ENCODE measurements at places on chromosomes 16 and 17.
A peak's percentile ranks its signal among the peaks of the same experiment; 100 is the strongest.

- no peak for DNase-seq
Observed at GRCh38 chr16:9980981-9981380, 201.2 kb downstream of the GRIN2A start.

DNA sequence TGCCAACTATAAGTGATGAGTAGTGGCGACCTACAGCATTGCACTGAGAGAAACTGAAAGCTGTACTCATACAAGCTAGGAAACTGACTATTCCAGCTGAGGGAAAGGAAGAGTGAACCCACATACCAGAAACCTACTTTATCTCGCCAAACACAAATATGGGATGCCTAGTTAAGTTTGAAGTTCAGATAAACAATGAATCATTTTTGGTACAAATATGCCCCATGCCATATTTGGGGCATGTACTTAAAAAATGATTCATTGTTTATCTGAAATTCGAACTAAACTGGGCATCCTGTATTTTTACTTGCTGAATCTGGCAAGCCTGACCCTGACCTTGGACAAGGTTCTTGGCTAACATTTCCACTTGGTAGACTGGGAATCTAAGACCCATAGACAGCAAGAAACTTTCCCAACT is 527.8 kb upstream of the PSMD7 start:
- no peak for DNase-seq

DNA sequence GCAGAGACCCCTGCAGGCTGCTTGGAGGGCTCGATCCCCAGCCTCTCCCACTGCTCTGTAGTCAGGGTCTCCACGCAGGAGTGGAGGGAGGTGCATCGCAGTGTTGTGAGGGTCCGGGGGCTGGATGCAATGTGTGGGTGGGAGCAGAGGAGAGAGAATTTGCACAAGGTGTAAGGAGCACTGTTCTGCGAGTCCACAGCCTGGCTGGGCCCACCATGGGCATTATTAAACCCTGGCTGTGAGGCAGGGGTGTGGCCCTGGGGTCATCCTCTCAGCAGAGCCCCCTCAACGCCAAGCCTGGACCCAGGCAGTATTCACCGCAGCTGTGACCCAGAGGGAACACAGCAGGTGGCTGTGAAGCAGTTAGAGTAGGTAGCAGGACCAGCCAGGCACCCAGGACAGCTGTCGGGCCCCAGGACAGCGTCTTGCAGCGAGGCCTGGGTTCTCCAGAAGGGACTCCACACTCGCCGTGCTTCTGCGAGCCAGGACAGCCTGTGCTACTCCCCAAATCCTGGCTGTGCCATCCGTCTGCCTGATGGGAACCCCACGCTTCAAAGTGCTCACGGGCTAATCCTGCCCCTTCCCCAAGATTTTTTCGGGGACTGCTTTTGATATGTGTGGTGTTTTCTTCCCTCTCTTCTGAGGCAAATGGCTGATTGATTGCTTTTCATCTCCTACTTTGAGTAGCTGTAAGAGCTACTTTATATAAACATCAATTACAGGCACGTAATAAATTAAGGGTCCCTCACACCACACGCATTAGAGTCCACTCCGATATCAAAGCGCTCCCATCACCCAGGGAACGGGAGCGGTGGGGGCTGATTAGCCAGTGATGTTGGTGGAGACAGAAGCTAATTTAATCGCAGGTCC is 100.9 kb upstream of the GSE1 start:
- no peak for DNase-seq

- DNase-seq, result no peak
Observed at GRCh38 chr16:85284141-85284817, 172.0 kb upstream of the CIBAR2 start.

- DNase-seq, result peak; percentile 93
Observed at GRCh38 chr16:53224951-53225533, 170.3 kb downstream of the CHD9 start.

- DNase-seq, result no peak
Observed at GRCh38 chr16:17397499-17397891, 73.3 kb downstream of the XYLT1 start.

DNA sequence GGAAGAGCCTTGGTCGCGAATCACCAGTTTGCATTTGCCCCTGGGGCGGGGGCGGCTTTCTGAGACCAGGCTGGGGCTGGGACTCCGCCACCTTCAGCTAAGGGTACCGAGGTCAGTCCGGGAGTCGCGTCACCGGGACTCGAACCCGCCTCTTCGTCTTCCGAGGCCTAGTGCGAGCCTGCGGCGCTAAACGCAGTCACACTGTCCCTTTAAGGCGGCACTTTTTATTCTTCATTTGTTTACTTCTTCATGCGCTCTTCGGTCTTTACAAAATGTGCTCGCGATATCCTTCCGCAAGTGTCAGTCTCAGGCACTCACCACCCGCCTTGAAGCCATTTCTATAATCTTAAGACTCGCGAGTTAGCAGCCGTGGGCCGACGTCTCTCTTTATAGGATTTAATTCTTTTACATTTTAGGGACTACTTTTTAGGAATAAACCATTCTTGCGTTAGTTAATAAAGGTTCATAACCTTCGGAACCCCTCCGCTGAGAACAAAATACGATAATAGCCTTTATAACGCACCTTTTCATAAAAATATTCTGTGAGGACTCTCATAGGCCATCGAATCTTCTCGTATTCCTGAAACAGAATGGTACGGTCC is 593 bp upstream of the HEXIM1 start:
- peak; percentile 93 for DNase-seq

- peak; percentile 31 for DNase-seq
Observed at GRCh38 chr17:19873346-19873745, 5.6 kb upstream of the ULK2 start.

- no peak for DNase-seq
Observed at GRCh38 chr16:73287859-73288405, 240.0 kb upstream of the ZFHX3 start.

GRCh38 chr17:50151041-50151936 is 812 bp upstream of the PPP1R9B start:
- peak; percentile 87 for DNase-seq

DNA sequence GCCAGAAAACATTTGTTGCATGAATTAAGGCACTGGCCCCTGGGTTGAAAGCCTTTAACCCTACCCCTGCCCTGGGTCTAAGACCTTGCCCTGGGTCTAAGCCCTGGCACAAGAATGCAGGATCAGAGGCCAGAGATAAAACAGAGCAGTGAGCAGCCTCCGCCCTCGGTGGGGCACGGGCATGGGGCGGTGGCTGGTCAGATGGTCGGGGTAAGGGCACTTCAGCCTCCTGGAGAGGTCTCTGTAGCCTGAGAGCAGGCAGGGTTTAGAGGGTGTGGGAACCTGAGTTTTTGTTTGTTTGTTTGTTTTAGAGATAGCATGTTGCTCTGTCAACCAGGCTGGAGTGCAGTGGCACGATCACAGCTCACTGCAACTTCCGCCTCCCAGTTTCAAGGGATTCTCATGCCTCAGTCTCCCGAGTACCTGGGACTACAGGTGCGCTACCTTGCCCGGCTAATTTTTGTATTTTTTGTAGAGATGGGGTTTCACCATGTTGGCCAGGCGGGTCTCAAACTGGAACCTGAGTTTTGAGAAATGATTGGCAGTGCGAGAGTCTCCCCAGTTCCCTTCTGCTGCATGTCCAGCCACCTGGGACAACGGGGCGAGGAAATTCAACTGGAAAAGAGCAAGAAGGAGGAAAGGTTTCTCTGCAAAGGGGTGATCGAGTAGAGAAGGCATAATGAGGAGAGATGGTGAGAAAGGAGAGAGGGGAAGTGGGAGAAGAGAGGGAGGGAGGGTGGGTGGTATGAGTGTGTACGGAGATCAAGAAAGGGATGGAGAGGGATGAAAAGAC is 27.7 kb downstream of the TNS4 start:
- no peak for DNase-seq

- peak; percentile 55 for DNase-seq
Observed at GRCh38 chr16:12009462-12009861, 32.9 kb downstream of the SNX29 start.

DNA sequence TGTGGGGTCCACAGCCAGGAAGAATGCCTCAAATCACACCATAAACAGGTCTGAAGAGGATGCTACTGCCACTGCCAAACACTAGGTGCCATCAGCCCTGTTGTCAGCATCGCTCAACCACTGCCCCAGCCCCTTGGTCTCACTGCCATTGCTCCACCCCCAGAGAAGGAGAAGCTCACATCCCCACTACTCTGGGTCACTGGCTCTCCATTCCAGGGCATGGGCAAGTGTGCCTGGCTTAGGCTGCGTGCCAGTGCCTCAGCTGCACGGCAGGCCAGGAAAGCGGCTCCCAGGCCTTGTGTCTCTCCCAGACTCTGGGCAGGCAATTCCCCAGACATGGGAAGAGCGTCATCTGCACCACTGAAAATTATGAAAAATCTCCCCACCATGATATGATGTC is 1.2 kb upstream of the IGSF6 start:
- DNase-seq, result no peak

DNA sequence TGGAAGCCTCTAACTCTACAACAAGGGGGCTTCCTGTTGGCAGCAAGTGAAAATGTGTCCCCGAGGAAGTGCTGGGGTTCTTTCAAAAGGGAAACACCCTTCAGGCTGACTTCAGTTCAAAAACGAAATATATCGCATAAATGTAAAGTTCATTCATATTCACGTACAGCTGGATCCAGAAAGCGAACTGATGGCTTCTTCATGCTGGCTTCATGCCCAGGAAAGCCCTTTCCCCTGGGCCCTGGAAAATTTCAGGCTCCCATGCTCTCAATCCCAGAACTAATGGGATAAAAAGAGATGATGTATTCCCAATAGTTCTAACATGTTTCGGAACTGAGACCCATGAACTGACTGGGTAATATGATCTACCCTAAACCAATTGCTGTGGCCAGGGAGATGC is 104.7 kb upstream of the CDH13 start:
- DNase-seq, result no peak

- no peak for DNase-seq
Observed at GRCh38 chr16:745739-746138, 4.9 kb upstream of the CIAO3 start.

DNA sequence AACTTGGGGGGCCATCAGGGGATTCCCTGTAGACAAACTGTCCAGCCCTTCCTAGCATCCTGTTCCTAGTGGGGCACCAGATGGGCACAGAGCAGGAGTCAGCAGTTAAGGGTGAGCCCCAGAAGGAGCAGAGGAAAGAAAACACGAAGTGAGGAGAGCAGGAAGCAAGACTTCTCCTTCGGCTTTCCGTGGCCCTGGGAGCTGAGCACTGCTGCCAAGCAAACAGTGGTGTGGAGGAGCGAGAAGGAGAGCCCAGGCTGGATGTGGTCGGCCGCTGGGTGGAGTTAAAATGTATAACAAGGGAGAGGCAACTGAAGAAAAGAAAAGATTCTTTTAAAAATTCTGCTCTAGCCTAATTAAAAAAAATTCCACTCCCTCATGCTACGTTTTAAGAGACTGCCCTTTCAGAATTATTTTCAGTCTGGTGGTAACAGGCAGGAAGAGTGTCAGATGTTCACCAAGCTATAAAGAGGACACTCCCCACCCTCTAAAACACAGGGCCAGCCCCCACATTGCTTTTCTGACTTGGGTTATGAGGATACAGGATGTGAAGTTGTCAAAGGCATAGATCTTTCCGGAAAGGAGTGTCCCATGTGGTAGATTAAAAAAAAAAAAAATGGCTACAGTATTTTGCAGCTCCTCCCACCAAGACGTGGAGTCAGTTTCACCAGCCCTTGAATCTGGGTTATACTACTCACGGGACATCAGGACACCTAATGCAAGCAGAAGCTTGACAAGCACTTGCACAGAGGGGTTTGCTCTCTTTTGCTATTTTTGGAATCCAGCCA is 74.9 kb upstream of the ZFHX3 start:
- peak; percentile 47 for DNase-seq

GRCh38 chr16:54616610-54617009 is 314.1 kb upstream of the IRX5 start:
- no peak for DNase-seq

GRCh38 chr17:10305398-10305797 is 67.4 kb downstream of the MYH13 start:
- DNase-seq, result no peak

GRCh38 chr16:50244504-50245416 is 21.6 kb upstream of the ADCY7 start:
- no peak for DNase-seq

DNA sequence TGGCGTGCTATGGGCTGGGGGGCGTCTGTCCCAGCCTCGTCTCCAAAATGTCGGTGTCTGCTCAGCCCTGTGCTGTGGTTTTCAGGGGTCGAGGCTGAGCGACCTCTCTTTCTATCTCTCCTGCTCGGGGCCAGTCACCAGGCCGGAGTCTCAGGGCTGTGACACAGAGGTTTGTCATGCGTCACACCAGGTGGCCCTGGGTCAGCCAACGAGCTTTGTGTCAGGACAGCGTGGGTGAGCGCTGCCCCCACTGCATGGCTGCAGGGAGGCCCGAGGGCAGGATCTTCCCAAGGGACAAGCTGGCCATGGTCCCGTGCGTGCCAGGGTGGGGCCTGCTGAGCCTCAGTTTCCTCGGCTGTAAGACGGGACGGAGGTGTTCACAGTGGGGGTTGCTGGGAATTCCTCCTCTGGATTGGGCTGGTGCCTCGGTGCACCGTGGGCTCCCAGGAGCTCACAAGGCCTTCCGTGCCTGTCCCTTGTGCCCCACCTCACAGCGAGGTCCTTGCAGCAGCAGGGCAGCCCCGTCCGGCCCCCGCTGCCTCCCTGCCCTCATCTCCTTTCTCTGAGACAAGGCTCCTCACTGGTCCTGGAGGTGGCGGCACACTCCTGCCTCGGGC is 50.5 kb downstream of the CBFA2T3 start:
- no peak for DNase-seq

DNA sequence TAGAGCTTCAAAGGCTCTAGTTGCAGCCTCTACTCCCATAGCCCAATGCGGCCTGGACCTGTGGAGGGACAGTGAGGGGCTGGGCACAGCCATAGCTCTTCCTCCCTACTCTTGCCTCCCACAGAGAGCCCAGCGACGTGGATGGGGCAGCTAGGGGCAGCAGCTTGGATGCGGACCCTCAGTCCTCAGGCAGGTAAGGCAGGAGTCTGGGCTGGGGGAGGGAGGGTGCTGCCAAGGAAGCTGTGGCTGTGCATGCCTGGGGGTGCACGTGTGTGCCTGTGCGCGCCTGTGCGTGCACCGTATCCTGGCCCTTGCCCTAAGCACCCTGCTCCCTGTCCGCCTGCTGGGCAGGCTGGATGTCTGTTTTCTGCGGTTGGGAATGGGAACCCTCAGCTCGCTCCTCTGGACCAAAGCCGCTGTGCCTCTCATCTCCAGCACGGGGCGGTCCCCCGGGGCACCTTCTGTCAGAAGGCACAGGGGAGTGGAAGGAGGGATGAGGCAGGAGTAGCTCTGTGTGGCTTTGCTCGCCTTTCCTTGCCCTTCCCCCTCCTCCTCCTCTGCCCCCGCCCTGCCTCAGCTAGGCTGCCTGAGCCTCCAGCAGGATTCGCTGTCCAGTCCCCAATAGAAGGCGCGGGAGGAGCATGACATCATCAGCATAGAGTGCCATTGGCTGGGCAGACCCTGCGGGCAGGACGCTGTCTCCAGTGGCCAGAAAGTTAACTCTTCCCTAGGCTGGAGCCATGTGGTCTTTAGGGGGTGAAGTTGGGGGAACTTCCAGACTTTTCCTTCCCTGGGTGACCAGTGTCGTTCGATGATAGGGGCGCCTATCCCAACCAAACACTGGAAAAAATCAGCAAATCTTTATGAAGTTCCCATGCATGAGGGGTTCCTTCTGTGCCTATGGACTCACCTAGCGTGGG is 797 bp downstream of the PRCD start:
- peak; percentile 82 for DNase-seq

- DNase-seq, result no peak
Observed at GRCh38 chr16:4309102-4309832, 6.6 kb upstream of the GLIS2 start.
